Cortex of kidney (tissue), 1 donor: ENCODE measurements at places on chromosomes 7 and 10.

GRCh38 chr7:130009848-130010688 lies 41.1 kb downstream of the ZC3HC1 start:
- no peak for DNase-seq

GRCh38 chr7:99374111-99375064 lies at the start of gene ARPC1B:
ARPC1B (plus strand) TSS chr7:99374730; CDS start chr7:99385715, 10,985 bp downstream.
- DNase-seq = no peak

- no peak for DNase-seq
These were observed 28.7 kb downstream of the DGKI start for GRCh38 chr7:137818036-137818435.

- no peak for DNase-seq
These were observed 192.7 kb downstream of the PTPRN2 start for GRCh38 chr7:158394936-158395335.

- DNase-seq = no peak
These were observed 8.4 kb upstream of the SEPTIN7 start for GRCh38 chr7:35792472-35792871.

GRCh38 chr10:995559-995926 lies 7.3 kb downstream of the GTPBP4 start:
- DNase-seq = no peak
